NCI-H2029 (cell line): ENCODE measurements at places on chromosomes 7 and 10.

GRCh38 chr7:2800931-2801688 lies 43.0 kb downstream of the GNA12 start:
- no peak for DNase-seq

DNA sequence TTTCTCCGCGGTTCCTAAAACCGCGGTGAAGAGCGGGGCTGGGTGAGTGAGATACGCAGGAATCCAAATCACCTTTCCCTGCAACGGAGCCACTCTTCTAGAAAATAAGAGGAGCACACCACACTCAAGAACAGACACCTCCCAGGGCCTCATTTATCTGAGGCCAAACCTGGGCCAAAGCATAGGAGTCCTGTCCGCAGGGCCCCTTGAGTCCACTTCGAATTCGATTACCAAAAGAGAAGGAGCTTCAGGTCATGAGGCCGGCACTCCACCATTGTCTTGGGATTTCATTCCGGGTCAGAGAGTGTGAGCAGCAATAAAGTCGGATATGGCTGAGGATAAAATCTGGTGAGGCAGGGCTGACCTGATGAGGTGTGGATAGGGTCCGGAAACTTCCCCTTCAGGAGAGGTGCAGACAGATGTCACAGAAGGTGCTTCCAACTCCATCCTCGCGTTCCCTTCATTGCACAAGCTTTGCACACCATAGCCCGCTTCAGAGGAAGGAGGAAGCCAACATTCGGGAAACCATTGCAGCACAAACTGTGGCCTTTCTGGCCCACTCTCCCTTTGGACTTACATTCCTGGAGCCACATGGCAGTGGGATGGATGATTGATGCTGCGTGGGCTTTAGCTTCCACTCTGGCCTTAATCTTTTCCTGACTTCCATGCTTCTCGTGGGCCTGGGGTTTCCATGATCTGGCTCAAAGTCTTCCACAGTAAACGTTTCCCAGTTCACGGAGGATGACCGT lies 27.2 kb upstream of the ZNF273 start:
- DNase-seq = no peak

GRCh38 chr10:99161165-99161564 lies 74.5 kb downstream of the HPSE2 start:
- DNase-seq = no peak

DNA sequence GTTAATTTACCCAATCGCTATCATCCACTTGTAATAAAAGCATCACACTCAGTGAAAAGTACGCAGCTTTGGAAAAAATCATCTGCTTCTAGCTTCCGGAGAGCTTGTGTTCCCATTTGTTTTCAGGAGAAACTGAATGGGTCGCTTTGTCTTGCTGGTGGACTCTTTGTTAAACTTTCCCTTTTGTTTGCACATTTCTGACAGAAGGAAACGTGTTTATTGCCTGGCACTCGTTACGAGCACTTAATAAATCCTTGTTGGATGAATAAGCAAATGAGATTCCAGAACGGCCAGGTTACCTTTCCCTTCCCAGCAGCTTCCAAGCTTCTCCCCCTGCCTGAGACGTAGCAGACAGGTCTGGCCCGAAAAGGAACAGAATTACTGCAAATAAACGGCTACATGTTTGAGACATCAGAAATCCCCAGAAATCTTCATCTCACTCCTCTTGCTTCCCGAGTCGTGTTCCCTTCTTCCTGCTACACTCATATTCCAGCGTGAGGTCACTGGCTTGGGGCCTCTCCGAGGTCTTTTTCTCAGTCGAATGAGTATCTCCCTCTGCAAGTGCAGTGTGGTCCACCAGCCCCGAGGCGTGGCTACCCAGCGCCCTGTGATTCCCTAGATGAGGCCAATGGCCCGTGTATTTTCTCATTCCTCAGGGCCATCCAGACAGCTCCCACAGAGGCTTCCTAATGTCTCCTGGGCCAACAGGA lies 167.2 kb downstream of the FRMD4A start:
- DNase-seq = no peak

DNA sequence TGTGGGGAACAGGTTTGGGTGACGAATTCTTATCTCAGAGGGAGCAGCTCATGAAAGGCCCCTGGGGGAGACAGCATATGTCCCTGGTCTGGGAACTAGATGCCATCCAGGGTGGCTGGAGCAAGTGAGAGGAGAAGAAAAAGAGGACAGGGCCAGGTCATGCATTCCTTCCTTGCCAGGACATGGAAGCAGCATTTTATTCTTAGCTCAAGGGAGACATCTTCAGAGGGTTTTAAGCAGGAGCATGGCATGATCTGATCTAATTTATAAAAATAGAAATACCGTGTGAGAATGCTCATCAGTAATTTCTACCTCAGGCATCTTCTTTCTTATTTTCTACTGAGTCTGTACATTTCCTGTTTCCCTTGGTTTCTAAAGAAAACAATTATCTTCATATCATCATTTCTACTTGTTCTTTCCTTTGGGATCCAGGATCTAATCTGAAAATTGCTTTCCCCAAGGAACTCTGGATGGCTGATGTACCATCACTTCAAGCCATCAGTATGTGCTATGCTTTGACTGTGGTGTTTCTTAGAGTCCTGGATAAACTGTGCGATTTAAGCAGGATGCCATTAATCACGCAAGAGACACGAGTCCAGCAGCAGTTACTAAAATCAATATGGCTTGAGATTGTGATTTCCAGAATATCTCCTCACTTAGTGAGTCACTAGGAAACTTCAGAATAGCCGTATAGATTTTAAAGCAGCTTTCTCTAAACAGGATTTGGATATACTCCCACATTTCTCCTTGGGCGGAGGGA lies 386.2 kb downstream of the GALNT17 start:
- DNase-seq = no peak

GRCh38 chr7:112407261-112407660 lies 43.0 kb upstream of the IFRD1 start:
- no peak for DNase-seq

GRCh38 chr10:124802313-124802675 lies 675 bp downstream of the ABRAXAS2 start:
- DNase-seq = no peak

DNA sequence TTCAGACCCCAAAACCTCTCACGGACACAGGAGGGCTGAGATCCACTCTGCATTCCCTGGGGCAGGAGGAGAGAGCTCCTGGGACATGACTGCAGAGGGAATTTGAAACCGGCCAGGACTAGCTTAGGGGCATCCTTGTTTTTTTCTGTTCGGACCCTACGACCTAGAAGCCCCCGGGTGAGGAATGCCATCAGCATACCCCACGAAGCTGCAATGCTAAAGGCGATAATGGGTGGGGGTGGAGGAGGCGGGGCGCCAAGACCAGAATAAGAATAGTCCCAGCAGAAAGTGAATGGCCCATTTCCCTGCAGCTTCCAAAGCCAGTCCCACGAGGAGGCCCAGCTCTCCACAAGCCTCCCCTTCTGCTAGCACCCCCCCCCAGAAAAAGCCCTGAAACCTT lies 4.0 kb downstream of the PDGFA start:
- no peak for DNase-seq

- DNase-seq = no peak
Observed at GRCh38 chr7:151896486-151896885, 19.6 kb upstream of the PRKAG2 start.

GRCh38 chr10:36256166-36256565 lies 614.1 kb upstream of the FZD8 start:
- DNase-seq = no peak

GRCh38 chr7:103687951-103688350 lies 241.9 kb upstream of the SLC26A5 start:
- DNase-seq = no peak

DNA sequence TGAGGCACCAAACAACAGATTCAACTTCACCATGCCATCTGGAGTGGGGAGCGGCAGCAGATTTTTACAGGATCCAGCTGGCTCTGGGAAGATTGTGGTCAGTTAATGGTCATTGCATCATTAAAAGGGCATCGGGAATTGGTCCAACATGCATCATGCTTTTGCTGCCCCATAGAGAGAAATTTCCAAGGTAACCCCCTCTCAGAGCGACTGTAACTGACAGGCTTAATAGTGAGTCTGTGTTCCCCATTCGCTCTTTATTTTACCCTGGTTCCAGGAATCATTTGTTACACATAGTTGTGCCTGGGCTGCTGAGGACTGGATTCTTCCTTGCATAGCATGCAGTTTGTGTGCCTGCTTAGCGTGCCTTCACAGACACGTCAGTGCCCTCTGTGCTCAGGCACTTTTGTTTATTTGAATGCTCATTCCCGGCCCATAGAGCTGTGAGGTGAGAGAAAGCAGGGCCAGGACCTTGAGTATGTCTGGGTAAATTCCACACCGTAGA lies 49.9 kb downstream of the CDHR3 start:
- no peak for DNase-seq

GRCh38 chr10:44843484-44843883 lies 67.7 kb upstream of the TMEM72 start:
- DNase-seq = no peak

DNA sequence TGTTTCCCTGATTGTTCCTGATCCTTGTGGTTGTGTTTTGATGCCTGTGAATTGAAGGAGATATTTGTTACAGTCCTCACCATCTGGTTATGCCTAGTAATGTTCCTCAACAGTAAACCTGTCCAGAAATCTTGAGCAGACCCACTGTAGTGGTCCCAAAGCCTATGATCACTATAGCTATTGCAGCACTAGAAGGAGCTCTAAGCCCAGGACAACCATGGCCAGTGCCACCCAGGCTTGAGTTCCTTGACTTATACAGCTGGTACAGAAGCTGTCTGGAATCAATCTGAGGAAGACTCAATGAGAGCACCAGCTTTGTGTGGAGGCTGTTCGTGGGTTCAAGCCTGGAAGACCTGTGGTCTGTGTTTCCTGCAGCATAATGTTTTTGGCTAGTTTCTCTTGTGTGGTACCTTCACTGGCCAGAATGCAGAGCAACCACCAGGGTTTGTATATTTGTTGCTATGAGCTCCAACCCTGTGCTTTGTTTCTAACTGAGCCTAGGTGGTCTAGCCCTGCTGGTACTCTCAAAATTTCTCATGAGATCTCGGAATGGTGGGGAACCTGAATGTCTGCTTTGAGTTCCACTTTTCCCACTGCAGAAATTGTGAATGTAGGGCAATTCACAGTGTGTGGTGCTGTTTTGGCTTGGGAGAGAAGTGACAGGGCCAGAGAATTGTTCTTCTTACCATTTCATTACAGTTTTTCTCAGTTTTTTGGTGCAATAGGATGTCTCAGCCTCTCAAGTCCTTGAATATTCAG lies 355.2 kb downstream of the SUGCT start:
- no peak for DNase-seq
